HCEC 1CT (cell line): ENCODE measurements at places on chromosomes 6 and 20.
A peak's percentile ranks its signal among the peaks of the same experiment; 100 is the strongest.

GRCh38 chr20:19735446-19735845 lies 22.6 kb upstream of the RIN2 start:
- peak; percentile 86 for DNase-seq

DNA sequence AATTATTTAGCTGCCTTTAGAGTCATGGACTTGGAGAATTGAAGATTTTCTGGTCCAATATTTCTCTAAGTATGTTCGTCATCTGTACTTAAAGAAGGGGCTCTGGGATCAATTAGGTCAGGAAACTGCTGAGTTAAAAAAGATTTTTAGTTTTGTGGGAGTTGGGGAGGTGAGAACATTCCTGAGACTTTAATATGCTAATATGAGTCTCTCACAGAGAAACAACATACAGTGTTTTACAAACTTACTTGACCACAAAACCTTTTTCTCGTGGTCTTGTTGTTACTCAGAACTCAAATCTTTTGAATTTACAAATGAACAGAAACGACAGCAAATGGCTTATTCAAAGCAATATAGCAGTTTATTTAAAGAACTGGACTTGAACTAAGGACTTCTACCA lies 67.9 kb downstream of the LIN28B start:
- peak; percentile 7 for DNase-seq

DNA sequence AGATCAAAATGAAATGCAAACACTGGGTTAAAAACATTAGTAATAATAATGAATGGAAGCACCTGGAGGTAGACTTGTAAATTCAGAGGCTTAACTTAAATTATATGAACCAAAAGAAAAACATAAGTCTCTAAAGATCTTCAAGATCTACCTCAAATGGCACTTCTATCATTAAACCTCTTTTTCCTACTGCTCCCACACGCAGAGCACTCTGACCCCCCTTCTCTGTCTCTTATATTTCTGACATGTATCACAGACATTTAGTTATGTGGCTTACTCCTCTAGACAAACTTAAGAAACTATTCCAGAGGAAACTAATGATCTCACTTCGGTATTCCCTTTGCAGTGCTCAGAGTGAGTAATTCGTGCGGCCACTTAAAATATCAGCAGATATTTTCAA lies 1.1 kb downstream of the TBC1D32 start:
- no peak for DNase-seq

DNA sequence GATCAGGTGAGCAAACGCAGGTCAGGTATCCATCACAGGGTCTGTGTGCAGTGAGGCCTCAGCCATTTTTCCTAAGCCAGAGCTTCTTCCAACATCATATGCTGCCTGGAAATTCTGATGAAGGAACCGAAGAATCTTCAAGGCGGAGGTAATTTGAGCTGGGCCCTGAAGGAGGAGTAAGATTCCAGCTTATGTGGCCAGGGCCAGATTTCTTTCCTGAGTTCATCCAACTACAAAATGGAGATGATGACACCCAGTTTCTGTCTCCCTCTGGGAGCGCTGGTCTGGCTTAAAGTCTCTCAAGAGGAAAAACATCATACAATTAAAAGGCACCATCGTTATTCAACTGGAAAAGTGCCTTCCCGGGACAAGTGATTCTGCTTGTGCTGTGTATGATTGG lies 6.9 kb upstream of the MANBAL start:
- peak; percentile 48 for DNase-seq

DNA sequence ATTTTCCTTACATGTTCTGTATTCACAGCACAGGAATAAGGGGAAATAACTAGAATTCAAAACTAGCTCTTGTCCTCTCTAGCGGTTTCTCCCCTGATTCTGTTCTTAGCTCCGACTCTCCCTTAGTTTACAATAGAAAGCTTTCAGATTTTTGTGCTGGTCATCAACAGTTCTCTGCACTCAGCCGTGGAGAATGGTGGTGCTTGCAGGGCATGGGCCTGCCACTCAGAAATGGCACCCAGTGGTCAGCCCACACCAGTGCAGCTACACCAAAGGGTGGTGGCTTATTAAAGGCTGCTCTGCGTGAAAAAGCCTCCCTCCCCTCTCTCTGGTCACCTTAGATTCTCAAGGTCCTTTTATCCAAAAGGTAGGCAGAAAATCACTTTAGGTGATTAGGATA lies 123.5 kb downstream of the SASH1 start:
- DNase-seq: no peak

DNA sequence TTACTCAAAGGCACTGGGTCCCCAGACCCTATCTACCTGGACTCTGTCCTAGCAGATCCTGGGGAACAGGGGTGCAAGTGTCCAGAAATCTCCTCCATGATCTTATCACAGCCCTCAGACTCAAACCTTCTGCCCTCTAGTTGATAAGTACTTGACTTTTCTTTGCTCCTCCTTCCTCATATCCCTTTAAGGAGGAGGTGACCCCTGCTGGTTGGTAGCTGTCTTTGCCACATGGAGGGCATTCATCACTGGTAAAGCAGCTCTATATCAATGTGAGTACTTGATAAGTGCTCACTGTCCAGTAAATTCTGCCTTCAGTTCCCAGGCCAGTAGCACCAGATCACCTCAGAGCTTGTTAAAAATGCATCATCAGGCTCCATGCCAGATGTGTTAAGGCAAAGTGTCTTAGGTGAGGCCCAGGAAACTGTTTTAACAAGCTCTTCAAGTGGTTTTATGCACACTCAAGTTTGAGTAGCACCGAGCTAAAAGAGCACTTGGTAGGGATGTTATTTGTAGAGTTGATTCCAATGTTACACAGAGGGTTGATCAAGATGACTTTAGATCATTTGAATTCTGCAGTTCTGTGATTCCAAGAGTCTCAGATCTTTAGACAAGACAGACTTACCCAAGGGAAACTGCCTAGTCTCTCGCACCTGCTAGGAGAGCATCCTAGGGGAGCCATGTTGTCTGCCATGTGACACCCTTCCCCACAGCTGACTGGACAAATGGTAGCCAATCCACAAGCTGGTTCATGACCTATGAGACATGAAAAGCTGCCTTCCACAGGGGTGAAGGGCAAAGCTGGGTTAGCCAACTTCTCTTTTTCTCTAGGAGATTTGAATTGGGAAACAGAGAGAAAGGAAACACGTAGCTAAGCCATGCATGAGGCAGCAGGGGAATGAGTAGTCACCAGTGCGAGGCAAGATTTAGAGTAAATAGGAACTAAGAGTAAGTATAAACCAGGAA lies 18.6 kb downstream of the TREML2 start:
- DNase-seq: peak; percentile 49

DNA sequence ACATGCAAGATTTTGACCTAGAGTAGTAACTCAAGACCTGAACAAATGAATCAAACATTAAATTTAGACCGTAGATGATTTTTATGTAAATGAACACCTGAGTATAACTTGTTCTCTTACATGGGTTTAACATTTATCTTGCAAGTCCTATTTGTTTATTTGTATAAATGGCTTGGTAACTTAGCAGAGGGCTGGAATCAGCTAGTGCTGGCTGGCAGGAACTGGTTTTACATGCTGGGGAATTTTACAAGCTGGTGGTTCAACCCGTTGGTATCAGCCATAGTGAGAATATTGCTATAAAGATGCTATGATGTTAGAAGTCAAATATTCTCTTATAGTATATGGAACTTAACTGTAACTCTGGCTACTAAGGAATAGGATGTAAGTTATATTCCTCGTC lies 8.9 kb downstream of the SLC22A2 start:
- no peak for DNase-seq

GRCh38 chr20:33657704-33658095 lies 4.4 kb upstream of the C20orf144 start:
- no peak for DNase-seq

DNA sequence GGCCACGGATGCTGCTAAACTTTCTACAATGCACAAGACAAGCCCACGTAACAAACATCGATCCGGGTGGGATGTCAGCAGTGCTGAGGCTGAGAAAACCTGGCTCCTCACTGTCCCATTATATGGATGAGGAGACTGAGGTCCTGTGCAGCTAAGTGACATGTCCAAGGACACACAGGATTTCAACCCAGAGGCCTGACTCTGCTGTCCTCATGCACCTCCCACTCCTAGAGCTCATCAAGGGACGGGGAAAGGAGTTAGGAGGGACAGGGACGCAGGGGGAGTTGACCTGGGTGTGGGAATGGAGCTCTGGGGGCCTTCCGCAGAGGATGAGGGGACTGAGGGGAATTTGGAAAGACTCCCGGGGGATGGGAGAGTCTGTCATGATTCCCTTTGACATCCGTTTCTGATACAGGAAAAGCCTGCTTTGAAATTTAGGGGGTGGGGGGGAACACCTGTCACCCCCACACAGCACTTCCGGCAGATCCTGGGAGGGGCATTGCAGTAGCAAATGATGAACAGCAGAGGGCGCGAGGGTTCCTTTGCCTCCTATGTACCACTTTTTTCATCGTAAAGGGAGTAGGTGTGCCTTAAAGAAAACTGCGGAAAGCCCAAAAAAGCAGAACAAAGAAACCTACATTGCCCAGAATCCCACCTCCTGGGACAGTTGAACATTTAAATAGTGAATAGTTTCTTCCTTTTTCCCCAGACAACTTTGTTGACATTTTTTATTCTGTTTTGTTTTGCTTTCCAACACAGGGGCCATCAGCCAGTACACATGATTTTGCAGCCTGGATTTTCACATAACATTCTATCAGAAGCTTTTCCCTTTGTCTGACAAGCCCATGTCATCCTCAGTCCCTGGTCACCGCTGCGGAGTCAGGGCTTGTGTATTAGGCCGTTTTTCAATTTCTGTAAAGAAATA lies 48.6 kb downstream of the SLC2A10 start:
- DNase-seq: peak; percentile 45

- no peak for DNase-seq
These were observed 620.7 kb upstream of the BTBD3 start for GRCh38 chr20:11296951-11297350.

DNA sequence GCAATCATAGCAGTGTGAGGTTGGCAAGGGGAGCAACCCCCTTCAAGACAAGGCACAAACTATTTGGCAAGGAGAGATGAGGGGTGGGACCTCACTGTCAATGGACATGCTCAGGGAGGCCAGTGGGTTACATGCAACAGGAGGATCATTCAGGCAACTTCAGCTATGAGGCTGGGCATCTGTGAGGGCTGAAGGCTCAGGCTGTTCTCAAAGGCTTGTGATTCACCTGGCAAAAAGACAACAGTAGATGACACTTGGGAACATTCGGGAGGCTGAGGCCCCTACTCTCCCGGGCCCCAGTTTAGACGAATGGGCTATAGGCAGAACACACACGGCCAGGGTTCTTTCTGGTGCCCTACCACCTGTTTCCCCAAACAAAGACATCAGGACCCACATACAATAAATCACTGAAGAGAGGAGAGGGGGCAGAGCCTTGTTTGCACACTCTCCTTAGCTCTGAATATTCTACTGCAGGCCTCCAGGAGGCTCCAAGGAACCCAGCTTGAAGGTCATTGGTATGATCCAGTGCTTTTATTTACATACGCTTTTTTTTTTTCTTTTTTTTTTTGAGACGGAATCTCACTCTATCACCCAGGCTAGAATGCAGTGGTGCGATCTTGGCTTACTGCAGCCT lies 7.9 kb downstream of the TUBB start:
- peak; percentile 78 for DNase-seq

- DNase-seq: no peak
These were observed 99.7 kb downstream of the DNAH8 start for GRCh38 chr6:38814761-38815160.

GRCh38 chr20:52448513-52449232 lies 257.1 kb upstream of the ZFP64 start:
- no peak for DNase-seq

- DNase-seq: peak; percentile 80
These were observed 12.2 kb upstream of the SERPINB1 start for GRCh38 chr6:2853769-2854395.

DNA sequence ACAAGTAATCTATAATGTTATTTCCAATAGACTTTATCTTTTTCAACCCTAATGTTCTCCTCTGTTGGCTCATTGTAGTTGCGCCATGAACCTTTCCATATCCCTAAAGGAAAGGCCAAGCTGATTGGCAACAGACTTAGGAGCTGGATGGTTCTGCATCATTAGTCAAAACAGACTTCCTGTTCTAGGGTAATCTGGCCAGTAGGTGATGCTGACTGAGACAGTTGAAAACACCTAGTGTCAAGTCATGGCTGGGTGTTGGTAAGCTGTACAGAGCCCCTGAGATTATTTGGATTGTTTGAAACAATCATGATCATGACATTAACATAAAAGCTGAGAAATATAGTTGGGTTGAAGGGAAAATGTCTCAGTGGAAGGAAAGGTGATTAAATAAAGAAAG lies 231.4 kb downstream of the PHACTR1 start:
- DNase-seq: no peak

DNA sequence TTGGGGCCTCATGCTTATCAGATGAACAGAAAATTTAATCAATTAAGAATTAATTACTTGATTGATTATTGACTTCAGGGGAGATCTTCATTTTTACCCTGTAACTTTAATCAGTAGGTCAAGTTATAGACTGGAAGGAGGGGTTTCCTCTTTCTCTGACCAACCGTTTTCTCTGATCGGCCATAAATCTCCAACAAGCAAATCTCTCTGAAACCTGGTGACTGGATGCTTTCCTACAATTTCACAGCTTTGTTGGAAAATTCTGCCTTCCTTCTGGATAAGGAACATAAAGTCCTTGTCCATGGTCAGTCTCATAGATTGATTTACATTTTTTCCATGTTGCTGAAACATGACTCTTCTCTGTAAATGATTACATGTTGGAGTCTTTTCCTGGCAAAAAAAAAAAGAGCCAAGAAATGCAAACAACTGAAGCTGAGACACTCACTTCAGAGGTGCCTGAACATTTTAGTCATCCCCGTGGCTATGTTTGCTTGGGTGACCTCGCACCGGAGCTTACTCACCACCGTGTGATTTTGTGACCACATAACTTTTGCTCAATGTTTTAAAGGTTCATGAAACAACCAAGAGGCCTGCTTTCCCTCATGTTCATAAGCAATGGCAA lies 31.0 kb downstream of the IRF4 start:
- peak; percentile 96 for DNase-seq

DNA sequence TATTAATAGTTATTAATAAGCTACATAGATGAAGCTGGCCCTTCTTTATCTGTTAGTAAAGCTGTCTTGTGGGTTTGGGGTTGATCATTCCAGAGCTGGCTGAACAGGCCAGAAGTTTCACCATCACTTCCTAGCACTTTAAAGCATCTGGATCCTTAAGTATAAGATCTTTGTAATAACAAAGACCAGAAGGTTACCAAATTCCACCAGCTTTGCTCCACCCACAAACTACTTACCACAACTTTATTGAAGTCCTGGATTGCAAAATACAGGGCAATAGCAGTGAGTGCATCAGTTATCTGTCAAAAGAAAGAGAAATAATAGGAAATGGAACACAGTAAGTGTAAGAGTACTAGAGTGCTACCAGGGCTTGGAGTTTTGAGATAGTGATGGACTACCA lies 33.0 kb downstream of the PIGU start:
- peak; percentile 71 for DNase-seq

DNA sequence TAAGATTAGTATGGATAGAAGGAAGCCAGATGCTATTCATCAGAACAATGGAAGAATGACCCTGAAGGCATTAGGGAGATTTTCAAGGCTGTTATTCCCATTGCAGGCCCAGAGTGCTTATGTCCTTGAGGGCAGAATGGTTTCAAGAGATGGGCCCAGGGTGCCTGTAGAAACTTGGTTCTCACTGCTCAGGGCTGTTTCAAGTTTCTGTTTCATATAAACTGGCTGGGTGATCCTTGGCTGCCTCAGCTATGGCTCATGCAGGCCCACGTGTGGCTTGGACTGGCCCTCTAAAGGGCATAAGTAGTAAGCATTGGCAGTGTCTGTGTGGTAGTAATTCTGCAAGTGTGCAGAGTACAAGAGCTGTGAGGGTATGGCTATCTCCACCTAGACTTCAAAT lies 540.9 kb upstream of the MAN1A1 start:
- no peak for DNase-seq
